ENCODE measurements at places on chromosomes 2 and 18.

- no peak for DNase-seq
Measured at GRCh38 chr2:101657787-101658186, 39.7 kb upstream of the MAP4K4 start.

DNA sequence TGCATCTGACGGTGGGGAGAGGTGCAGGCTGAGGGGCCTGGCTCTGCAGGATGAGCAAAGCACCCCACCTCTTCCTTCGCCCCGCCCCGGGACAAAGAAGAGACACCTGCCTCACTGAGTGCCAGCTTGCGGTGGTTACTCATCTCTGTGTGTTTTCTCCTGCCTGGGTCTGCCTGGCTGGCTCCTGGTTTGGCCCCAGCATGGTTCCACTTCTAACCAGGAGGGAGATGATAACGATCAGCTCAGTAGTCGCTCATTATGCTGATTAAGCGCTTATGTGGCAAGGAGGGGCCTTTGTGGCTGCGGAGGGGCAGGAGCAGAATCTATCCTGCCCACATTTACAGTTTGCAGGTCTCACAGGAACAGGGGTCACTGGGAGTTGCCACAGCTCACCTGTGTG is 68.7 kb upstream of the EDAR start:
- no peak for DNase-seq

DNA sequence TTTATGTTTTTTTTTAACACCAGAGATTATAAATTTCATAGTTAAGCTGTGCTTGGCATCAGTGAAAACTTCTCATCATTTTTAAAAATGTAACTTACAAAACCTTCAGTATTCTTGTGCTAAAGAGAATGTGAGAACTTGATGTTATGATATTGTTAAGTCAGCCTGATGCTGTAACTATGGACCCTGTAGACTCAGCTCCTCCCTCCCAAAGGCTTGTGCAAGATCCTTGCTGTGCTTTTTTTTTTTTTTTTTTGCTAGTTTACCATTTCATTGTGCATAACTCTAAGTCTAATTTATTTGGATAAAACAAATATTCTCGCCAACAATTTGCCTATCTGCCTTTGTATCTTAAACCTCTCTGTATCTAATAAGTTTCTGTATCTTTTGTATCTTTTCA is 12.9 kb upstream of the TFPI start:
- no peak for DNase-seq

GRCh38 chr18:7084080-7085065 is 33.2 kb downstream of the LAMA1 start:
- no peak for DNase-seq

GRCh38 chr2:144357623-144358373 is 162.1 kb downstream of the ZEB2 start:
- DNase-seq = no peak

DNA sequence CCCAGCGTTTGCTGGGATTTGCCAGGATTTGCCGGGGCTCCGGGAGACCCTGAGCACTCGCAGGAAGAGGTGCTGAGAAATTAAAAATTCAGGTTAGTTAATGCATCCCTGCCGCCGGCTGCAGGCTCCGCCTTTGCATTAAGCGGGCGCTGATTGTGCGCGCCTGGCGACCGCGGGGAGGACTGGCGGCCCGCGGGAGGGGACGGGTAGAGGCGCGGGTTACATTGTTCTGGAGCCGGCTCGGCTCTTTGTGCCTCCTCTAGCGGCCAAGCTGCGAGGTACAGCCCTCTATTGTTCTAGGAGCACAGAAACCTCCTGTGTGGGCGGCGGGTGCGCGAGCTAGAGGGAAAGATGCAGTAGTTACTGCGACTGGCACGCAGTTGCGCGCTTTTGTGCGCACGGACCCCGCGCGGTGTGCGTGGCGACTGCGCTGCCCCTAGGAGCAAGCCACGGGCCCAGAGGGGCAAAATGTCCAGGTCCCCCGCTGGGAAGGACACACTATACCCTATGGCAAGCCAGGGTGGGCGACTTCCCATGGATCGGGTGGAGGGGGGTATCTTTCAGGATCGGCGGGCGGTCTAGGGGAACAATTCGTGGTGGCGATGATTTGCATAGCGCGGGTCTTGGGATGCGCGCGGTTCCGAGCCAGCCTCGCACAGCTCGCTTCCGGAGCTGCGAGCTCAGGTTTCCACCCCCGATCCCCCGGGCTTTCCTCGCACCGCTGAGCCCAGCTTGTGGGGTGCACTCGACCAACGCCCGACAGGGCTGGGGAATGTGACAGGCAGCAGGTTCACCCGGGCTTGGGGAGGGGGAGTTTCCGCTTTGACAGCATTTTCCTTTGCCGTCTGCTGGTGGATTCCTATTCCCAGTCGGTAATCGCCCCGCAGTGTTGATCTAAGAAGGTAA is 2.8 kb downstream of the ONECUT2 start:
- DNase-seq = no peak

Data from GF-D8 (cell line).